Melanocyte of skin (primary cell): ENCODE measurements at places on chromosomes 6 and 20. TPM values are rescaled to one million over a fixed set of nuclear protein-coding genes. Genes with fewer than 3 reads are reported as not detected.

Gene ETV7
- 2.5 and 5.9 TPM in 2 replicates for total RNA-seq

Gene SYNDIG1
- total RNA-seq: 0.15 TPM in 1 of 2 replicates, not detected in the other

Gene ANGPT4
- not detected in 2 replicates for total RNA-seq

Gene HNF4A
- 0.33 TPM in 1 of 2 replicates, not detected in the other for total RNA-seq

Gene LRRC1
- total RNA-seq: 3.1 and 7.6 TPM in 2 replicates

Gene HAO1
- not detected in 2 replicates for total RNA-seq

Gene GRIK2
- 20.4 and 31.7 TPM in 2 replicates for total RNA-seq

Gene C6orf141
- total RNA-seq: not detected in 2 replicates

Gene KIAA1755
- 1.7 and 5.5 TPM in 2 replicates for total RNA-seq

Gene VNN1
- total RNA-seq: not detected in 2 replicates

Gene RSPH4A
- total RNA-seq: 0.34 and 0.36 TPM in 2 replicates

Gene PRR18
- not detected in 2 replicates for total RNA-seq

Gene C6orf118
- total RNA-seq: not detected in 2 replicates

Gene AKAP12
- 42.3 and 49.1 TPM in 2 replicates for total RNA-seq

Gene RAET1L
- not detected in 2 replicates for total RNA-seq

Gene SUMO4
- total RNA-seq: 3.4 and 3.7 TPM in 2 replicates

Gene PRICKLE4
- 0.34 and 0.73 TPM in 2 replicates for total RNA-seq

Gene ZNF334
- total RNA-seq: 2.5 and 3.7 TPM in 2 replicates

Gene HELZ2
- total RNA-seq: 311 and 424 TPM in 2 replicates

Gene FAM162B
- under 0.01 TPM in 1 of 2 replicates, not detected in the other for total RNA-seq

Gene FOXA2
- not detected in 2 replicates for total RNA-seq

Gene VWA7
- 0.15 TPM in 1 of 2 replicates, not detected in the other for total RNA-seq

Gene SOX18
- 0.33 TPM in 1 of 2 replicates, not detected in the other for total RNA-seq

Gene KCNB1
- not detected in 2 replicates for total RNA-seq

Gene C20orf202
- not detected in 2 replicates for total RNA-seq

Gene TFB1M
- 28.1 and 28.3 TPM in 2 replicates for total RNA-seq

Gene MMP24
- under 0.01 and 0.36 TPM in 2 replicates for total RNA-seq

Gene NEU1
- total RNA-seq: 114 and 132 TPM in 2 replicates

Gene PPIL6
- total RNA-seq: 6.0 and 7.7 TPM in 2 replicates

Gene RIPOR2
- total RNA-seq: 3.4 and 4.4 TPM in 2 replicates

Gene TRDN
- total RNA-seq: not detected in 2 replicates

Gene VPS16
- 47.0 and 48.3 TPM in 2 replicates for total RNA-seq

Gene PRRT1
- total RNA-seq: 0.34 TPM in 1 of 2 replicates, not detected in the other

Gene TRIM40
- total RNA-seq: not detected in 2 replicates

Gene C6orf163
- 2.4 and 4.7 TPM in 2 replicates for total RNA-seq

Gene HSPA1L
- 0.67 and 0.93 TPM in 2 replicates for total RNA-seq

Gene SOX4
- total RNA-seq: 12.7 and 20.8 TPM in 2 replicates

Gene CHMP4B
- total RNA-seq: 36.3 and 37.6 TPM in 2 replicates

Gene EDN3
- total RNA-seq: not detected in 2 replicates

Gene HLA-DQA2
- not detected in 2 replicates for total RNA-seq

Gene WRNIP1
- total RNA-seq: 54.2 and 63.7 TPM in 2 replicates

Gene UNC5CL
- 0.15 and 0.33 TPM in 2 replicates for total RNA-seq

Gene FAM217A
- total RNA-seq: not detected in 2 replicates

Gene HLA-G
- 1.0 and 1.8 TPM in 2 replicates for total RNA-seq
